ENCODE measurements at places on chromosomes 3 and 15.

- DNase-seq, result no peak
Observed at GRCh38 chr3:53834429-53835095, 11.7 kb downstream of the CHDH start.

DNA sequence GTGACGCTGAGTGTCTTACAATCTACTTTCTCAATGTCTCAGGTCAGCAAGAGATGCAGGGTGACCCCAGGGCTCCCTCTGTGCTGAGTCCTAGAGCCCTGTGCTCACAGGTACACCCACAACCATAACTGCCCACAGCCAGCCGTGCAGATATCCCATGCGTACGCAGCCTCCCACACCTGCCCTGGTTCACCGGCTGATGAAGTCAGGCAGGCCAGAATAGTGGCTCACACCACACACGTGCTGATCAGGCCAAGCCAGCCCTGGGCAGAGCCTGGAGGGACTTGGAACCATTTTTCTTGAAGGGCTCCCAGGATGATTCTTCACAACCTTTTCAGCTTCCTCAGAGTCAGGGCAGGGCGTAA is 63.6 kb upstream of the RPL32 start:
- DNase-seq, result no peak

DNA sequence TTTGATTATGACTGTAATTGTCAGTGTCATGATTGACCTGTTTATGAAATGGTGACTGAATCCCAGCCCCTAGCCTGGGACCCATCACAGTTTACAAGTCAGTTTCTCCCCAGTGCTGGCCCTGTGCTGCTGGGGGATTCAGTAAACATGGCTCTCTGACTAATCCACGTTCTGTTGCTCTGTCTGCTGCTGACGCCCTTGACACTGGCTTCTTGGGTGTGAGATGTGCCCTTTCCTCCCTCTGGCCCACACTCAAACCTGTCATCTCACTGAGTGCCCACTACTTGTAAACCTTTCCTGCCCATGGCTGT is 84.2 kb downstream of the COL6A5 start:
- DNase-seq, result no peak

DNA sequence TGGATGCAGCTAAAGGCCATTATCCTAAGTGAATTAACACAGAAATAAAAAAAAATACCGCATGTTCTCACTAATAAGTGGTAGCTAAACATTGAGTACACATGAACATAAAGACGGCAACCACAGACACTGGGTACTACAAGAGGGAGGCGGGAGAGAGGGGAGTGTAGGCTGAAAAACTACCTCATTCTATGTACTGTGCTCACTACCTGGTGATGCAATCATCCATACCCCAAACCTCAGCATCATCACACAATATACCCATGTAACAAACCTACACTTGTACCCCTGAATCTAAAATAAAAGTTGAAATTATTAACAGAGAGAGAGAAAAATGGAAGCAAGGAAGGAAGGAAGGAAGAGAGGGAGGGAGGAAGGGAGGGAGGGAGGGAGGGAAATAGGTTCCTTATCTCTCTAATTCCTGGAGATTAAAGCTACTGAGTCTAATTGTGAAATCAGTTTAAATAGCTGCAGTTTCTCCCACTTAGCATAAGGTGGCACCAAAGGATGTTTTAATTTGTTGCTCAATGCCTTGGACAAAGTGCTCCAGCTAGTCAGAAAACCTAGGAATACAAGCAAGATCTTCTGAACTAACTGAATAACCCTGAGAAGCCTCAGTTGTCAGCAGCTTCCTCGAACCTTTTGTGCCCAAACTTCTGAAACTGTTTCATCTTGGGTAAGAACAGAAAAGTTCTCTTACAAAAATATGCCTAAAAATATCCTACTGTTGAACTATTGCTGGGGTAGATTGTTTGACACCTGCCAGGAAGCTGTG is 79.4 kb upstream of the ATP11B start:
- no peak for DNase-seq

- no peak for DNase-seq
Observed at GRCh38 chr3:66789580-66790237, 208.4 kb upstream of the KBTBD8 start.

DNA sequence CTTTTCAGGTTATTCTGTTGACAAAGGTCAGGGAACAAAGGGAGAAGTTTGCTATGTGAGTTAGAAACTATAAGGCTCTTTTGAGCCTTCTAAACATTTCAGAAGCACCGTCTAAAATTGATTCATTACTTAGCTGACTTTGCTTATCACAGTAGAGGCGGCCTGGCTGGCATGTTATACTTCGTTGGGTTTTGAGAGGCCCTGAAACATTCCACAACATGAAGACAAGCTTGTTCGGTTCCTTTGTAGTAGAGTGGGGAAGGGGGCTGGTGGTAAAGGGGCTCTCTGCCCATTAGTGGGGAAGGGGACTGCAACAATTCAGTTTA is 23.6 kb downstream of the ZBTB38 start:
- no peak for DNase-seq

- no peak for DNase-seq
Observed at GRCh38 chr15:75531041-75531450, 48.1 kb downstream of the PTPN9 start.
